ENCODE measurements at places on chromosomes 5 and 9.

- no peak for DNase-seq
These were observed 3.3 kb downstream of the FGFR4 start for GRCh38 chr5:177089825-177090641.

DNA sequence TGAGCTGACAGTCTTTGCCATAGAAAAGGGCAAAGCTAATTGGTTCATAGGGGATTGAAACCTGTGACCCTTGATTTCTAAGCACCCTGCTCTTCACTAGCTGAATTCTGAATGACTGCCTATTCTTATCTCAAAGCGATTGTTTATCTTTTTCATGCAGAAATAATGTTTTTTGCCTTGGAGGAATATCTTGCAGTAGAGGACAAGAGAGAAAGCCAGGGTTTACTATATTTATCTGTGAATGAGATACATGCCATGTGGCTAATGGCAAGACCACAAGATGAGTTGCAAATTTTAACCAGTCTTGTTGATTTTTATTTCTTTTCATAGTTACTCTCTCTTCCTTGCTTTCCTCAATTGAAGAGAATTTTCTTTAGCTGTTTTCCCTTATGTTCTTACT is 185.0 kb downstream of the CNTLN start:
- no peak for DNase-seq

- no peak for DNase-seq
These were observed 96.6 kb downstream of the NLN start for GRCh38 chr5:65818592-65818991.

GRCh38 chr5:102902647-102903046 is 147.5 kb downstream of the PAM start:
- DNase-seq: no peak

- DNase-seq: no peak
These were observed 53.7 kb downstream of the PLAC8L1 start for GRCh38 chr5:146051678-146052077.

DNA sequence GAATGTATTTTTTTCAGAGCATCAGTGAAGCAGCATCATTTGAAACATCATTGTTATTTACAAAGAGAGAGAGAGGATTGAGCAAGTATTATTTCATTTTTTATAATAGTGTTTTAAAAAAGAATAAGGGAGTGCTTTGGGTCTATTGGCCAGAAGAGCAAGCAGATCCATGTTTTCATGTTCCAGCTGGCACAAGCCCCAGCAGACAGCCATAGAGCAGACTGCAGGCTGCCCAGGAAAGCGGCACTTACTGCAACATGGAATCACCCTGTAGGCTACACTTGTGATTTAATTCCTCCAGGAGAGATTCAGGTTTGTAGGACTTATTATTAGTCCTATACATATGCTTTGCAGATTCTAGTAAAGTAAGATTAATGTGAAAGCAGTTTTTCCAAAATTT is 407.0 kb upstream of the GRAMD2B start:
- DNase-seq: no peak

DNA sequence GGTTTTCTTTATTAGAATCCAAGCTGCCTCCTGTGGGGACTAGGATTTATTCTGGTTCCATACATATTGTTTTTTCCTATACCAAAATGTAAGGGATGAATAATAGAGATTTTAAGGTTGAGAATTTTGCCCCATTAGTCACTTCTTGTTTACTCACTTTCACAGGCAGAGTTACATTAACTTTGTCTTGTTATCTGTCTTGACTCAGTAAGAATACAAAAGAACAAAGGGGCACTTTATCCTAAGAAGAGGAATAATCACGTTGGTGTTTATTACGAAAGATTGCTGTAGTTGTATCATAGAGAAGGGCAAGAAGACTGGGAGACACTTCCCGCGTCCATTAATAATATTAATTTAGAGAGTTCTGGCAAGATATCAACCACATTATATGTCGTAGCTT is 599.7 kb upstream of the FTMT start:
- no peak for DNase-seq

- no peak for DNase-seq
These were observed 58.5 kb upstream of the UBAC1 start for GRCh38 chr9:136019681-136020060.

DNA sequence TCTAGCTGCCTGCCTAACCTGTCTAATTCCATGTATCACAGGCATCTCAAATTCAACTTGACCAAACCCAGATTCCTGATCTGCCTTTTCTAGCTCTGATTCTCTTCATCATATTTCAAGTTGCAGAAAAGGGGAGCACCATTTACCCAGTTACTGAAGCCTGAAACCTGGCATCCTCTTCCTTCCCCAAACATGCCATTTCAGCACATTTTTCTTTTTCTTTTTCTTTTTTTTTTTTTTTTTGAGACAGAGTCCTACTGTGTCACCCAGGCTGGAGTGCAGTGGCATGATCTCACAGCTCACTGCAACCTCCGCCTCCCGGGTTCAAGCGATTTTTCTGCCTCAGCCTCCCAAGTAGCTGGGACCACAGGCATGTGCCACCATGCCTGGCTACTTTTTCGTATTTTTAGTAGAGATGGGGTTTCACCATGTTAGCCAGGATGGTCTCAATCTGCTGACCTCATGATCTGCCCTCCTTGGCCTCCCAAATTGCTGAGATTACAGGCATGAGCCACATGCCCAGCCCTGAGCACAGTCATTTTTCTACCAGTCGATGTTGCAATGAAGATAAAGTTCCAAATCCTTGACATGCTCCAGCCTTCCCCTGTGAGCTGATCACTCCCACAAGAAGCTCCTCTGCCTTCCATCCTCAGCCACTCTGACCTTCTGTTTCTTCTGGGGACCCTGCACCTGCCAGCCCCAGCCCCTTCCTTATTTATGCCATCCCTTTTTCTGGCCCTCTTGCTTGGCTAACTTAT is 32.2 kb downstream of the ACER2 start:
- DNase-seq: no peak

DNA sequence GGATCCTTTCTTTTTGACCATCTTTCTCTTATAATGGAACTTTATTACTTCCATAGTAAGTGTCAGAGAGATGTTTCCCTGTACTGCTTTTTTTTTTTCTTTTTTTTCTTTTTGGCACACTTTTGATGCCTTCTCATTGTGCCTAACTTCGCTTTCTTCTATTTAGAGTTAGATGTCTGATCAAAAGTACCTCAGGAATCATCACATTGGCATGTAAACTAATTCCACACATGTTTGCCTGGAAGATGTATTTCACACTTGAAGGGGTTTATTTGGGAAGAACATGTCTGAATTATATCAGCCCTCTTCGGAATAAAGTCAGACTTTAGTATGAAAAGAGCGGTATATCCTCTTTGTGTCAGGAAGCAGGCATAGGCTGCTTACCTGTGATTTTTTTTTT is 35.1 kb downstream of the SMARCA2 start:
- no peak for DNase-seq

- no peak for DNase-seq
These were observed 71.4 kb downstream of the LRSAM1 start for GRCh38 chr9:127522727-127523126.

DNA sequence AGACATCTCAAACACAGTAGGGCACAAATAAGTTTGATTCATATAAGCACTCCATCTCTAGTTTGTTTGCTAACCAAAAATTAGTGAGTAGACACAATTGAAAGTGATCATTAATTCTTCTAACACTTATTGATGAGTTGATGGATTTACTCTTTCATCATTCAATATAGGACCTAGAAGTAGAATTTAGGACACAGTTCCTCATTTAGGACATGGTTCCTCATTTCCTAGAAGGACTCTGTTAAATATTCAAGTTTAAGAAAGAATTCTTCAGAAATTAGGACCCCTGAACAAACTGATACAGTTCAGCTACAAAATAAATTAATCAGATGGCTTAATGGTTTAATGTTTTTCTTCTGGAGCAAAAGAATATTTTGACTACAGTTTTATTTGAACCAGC is 143.5 kb upstream of the PRR16 start:
- no peak for DNase-seq

- no peak for DNase-seq
These were observed 5.2 kb upstream of the ZBTB6 start for GRCh38 chr9:122918310-122918709.

DNA sequence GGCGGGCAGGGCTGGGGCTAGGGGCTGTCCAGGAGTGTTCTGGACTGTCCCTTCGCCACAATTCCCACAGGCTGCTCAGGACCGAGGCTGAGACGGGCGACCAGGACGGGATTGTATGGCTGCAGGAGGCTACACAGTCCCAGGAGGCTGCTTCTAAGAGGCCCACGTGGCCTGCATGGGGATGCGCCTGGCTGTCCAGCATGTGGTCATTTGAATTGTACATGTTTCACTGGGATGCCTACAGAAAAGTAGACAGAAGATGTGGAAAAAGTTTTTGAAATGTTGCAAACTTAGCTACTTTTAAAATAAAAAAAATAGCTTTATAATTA is 32.6 kb upstream of the SPTLC1 start:
- no peak for DNase-seq

GRCh38 chr9:88524911-88525310 is 10.1 kb upstream of the NXNL2 start:
- DNase-seq: no peak

- DNase-seq: no peak
These were observed 56.7 kb upstream of the RPS23 start for GRCh38 chr5:82334856-82335255.

DNA sequence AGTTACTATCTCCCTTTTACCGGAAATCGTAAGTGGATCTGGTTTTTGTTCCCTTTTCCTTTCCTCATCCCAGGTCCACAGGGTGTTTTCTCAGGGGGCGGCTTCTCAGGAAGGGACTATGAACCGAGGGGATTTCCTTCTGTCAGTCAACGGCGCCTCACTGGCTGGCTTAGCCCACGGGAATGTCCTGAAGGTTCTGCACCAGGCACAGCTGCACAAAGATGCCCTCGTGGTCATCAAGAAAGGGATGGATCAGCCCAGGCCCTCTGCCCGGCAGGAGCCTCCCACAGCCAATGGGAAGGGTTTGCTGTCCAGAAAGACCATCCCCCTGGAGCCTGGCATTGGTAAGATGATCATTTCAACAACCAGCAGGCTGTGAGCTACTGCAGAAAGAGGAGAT is 75.8 kb downstream of the GOLPH3 start:
- DNase-seq: no peak

DNA sequence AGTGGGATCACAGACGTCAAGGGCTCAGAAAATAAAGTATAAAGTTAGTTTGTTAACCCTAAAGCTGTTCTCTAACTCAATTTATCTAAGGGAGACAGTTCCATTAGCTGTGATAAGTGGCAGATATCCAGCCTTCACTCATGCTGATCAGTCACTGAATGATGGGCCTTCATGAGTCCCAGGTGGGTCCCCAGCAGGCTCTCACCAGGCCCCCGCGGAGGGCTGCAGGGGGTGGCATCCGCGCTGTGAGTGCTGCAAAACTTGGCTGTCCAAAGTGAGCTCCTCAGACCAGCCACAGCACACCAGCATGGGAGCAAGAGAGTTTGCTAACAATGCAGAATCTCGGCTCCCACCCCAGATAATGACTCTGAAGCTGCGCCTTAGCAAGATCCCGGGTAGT is 187.2 kb downstream of the GNA14 start:
- DNase-seq: no peak

DNA sequence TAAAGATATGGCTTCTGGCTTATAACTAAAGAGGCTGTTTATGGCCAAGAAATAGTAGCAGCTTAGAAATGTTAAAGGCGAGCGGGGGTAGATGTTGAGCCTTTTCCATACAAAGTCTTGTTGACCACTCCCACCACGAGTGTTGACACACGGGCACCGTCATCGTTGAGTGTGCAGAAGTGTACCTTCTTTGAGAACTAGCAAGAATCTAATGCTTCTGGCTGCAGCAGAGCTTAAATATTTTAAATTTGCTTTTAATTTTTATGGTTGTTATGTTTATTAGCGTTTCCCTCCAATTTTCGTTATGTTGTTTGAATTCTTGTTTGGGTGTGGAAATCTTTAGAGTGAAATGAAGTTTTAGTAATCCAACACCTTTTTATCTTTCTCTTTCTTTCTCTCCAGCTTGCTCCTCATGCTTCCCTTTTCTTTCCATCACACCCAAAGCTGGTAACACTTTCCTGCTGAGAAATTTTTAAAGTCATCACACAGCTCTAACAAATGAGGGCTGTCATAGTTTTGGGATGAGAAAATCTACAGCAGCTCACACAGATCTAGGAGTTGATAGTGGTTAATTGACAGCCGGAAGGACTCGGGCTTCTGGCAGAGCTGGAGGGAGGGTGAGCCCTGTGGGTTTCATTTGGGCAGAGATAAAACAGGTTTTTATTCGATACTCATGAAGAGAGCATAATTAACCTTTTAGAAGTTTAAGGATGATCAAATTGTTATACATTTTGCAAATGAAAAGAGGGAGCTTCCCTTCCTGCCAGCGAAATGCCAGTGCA is 120.1 kb upstream of the ZNF608 start:
- DNase-seq: no peak

DNA sequence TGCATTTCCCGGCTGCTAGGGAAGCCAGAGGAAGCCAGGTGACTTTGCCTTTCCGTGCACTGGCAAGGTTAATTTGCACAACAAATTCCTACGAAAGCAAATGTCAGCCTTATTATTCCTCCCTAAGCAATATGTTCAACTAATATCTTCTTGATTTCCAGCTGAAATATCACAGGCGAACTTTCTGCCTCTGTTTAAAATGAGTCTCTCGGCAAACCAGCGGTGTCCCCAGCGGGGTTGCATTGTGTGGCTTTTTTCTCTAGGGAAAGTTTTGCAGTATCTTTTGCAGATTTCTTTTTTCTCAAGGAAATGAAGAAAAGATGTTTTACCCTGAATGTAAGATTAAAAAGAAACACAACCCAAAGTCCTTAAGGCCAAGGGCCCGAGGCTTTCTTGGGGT is 1.9 kb downstream of the DBH start:
- DNase-seq: no peak

GRCh38 chr5:120088836-120089235 is 375.3 kb upstream of the PRR16 start:
- no peak for DNase-seq

DNA sequence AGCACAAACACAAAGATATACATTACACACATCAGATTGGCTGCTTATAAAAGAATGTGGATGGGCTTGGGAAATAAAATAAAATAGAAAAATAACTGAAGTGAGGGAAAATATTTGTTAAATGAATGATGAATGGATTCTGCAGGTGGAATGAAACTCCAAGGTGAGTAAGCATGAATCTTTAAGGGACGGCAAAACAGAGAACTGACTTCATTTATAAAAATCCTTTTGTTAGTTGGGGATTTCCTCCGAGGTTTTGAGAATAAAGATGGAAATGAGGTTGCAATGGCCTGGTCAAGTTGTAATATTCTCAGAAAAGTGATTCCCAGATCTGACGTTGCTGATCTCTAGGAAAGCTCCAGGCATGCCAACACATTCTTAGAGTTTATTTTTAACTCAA is 20.9 kb upstream of the SEMA6A start:
- DNase-seq: no peak

GRCh38 chr9:27356446-27356845 is 59.5 kb upstream of the EQTN start:
- DNase-seq: no peak

DNA sequence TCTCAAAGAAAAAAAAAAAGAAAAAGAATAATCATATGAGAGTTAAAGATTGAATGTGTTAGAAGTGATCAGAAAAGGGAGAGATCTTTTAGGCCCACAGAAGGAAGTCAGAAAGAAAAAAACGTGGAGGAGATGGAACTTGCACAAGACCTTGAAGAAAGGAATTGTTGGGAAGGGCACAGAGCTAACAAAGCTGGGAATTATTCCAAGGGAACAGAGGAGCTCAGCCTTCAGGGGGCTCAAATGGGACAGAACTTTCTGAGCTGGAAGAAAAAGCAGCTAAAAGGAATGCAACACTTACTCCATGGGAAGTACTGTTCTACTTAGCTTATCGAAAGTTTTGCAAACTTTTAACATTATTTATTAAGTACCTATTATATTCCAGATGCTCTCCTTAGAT is 153.4 kb upstream of the ADRA1B start:
- DNase-seq: no peak
